ENCODE measurements at places on chromosomes 2 and 18. TPM values are rescaled to one million over a fixed set of nuclear protein-coding genes. Genes with fewer than 3 reads are reported as not detected.

- H3K36me3 ChIP-seq, result peaks cover 9% of the 10 kb centered on the region
- no peaks in the 10 kb centered on the region for H3K27me3 ChIP-seq
- no peak for DNase-seq
- H3K4me1 ChIP-seq, result no peaks in the 10 kb centered on the region
These were observed 12.3 kb upstream of the TNFRSF11A start for GRCh38 chr18:62312851-62313250.

GRCh38 chr2:96913398-96914202 is 43.7 kb upstream of the SEMA4C start:
- no peak overlapping the region for H3K27ac ChIP-seq
- H3K36me3 ChIP-seq, result no peaks in the 10 kb centered on the region
- no peak overlapping the region for H3K4me3 ChIP-seq

DNA sequence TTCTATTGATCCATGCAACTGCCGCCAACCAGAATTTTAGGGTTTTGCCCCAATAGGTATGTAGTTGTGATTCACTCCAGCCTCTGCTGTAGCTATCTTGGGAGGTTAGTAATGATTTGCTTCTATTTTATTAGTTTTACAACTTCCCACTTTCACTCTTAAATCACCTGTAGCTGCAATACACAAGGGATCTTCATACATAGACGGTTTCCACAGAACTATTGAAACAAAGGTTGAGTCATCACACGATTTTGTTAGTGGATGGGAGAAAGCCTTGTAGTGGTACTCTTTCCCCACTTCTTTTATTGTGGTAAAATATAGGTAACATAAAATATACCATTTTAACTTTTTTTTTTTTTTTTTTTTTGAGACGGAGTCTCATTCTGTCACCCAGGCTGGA is 104.2 kb upstream of the SPRED2 start:
- no peak overlapping the region for H3K27ac ChIP-seq
- no peak for DNase-seq
- no peaks in the 10 kb centered on the region for H3K27me3 ChIP-seq
- H3K4me3 ChIP-seq, result no peak overlapping the region

- no peak for DNase-seq
- no peaks in the 10 kb centered on the region for H3K4me1 ChIP-seq
- H3K27ac ChIP-seq, result no peak overlapping the region
- peaks cover 2% of the 10 kb centered on the region for H3K36me3 ChIP-seq
These were observed 107.9 kb upstream of the ATL2 start for GRCh38 chr2:38484957-38485356.

DNA sequence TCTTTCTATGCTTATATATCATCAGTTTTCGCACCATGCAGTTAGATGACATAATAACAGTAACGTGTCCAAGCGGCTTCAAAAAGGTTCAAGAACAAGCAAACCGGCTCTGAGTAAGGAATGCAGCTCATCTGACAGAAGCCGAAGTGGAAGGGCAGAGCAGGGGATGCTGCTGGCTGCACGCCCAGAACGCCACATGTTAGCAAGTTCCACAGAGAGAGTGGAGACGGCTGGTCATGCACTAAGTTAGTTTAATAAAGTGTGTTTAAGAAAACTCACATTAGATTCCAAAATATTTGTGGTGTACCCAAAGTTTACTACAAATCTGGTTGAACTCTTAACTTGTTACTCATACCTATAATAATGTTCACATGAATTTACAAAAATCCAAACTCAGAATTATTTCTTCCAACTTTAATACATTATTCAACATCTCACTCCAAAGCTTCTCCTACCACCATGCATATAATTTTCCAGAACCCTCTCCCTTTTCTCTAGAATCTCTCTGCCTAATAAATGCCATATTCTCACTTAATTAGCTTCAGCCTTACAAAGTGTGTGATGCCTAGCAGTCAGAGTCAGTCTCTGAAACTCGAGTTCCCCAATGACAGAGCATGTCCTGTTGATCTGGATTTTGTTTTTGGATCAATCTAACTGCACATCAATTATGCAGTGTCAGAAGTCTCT is 170.0 kb downstream of the DNAH7 start:
- no peaks in the 10 kb centered on the region for H3K27me3 ChIP-seq
- no peak overlapping the region for H3K4me3 ChIP-seq
- DNase-seq, result no peak
- H3K36me3 ChIP-seq, result peaks cover 1% of the 10 kb centered on the region
- H3K4me1 ChIP-seq, result peaks cover 4% of the 10 kb centered on the region
- H3K27ac ChIP-seq, result no peak overlapping the region

DNA sequence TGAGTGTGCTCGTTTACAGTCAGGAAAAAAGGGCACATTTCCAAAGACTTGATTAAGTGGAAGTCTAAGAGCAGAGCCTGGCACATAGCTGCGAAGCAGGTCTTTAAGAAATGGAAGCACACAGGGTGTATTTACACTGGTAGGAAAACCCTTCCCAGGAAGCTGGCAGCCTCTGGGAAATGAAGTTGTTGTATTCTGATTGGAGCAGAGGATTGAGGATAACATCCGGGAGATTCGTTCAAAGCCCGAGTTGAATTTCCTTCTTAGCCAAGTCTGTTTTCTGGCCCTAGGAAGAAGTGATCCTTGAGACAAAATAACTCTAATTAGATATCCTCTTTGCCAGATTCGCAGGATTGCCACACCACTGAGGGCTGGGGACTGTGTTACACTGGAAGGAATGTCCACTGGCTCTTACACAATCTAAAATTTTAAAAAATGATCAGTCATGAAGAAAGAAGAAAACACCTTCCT is 75.9 kb downstream of the ITGB1BP1 start:
- H3K36me3 ChIP-seq, result peaks cover 26% of the 10 kb centered on the region
- H3K4me1 ChIP-seq, result no peaks in the 10 kb centered on the region
- no peak for DNase-seq
- H3K4me3 ChIP-seq, result no peak overlapping the region
- no peak overlapping the region for H3K27ac ChIP-seq

DNA sequence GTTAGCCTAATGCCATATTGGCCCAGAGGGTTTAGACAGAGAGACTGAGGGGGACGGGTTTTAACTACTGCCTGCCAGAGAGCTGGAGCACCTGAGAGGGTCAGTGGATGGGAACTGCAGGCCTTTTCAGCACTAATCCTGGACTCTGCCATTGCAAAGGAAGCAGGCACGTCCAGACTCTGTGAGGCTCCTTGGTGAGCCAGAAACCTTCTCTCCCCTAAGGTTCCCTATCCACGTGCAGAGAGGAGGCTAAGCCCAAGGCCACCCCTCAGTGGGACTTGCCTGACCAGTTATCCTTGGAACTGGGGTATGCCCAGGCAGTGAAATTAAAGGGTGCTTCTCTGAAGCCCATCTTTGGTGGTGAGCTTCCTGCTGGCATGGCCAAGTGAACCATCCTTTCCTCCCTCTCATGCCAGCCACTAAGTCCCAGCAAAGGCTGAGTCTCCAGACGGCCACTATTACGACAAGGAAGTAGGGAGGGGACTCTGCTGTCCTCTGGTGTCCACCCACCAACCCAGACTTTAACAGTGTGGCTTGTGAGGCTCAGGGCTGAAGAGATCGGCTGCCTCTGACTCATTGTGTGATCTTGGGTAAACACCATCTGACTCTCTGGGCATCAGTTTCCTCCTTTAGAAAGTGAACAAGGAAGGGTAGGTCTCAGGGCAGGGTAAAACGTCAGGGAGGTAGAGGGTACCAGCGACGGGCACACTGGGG is 3.9 kb upstream of the MLPH start:
- no peaks in the 10 kb centered on the region for H3K36me3 ChIP-seq
- no peak overlapping the region for H3K27ac ChIP-seq
- peaks cover 10% of the 10 kb centered on the region for H3K4me1 ChIP-seq
- H3K27me3 ChIP-seq, result peaks cover 77% of the 10 kb centered on the region

Gene UGT1A7
- not detected for total RNA-seq

Gene GKN2
- total RNA-seq, result not detected

Gene PCARE
- total RNA-seq, result not detected

Gene AQP12B
- not detected for total RNA-seq

Gene RAX
- not detected for total RNA-seq

Gene CXCR2
- total RNA-seq, result not detected

All from progenitor cell of endocrine pancreas (in vitro differentiated cells).